Tibial nerve (tissue), 4 donors: ENCODE measurements at places on chromosomes 12 and 14.
A peak's percentile ranks its signal among the peaks of the same experiment; 100 is the strongest.

- DNase-seq = no peak
Observed at GRCh38 chr12:120846721-120847120, 57.4 kb downstream of the SPPL3 start.

- no peak for DNase-seq
Observed at GRCh38 chr12:95763809-95764253, 26.7 kb downstream of the NTN4 start.

- peak; percentile 52 for DNase-seq
Observed at GRCh38 chr12:57836442-57837375, 9.8 kb downstream of the CTDSP2 start.

DNA sequence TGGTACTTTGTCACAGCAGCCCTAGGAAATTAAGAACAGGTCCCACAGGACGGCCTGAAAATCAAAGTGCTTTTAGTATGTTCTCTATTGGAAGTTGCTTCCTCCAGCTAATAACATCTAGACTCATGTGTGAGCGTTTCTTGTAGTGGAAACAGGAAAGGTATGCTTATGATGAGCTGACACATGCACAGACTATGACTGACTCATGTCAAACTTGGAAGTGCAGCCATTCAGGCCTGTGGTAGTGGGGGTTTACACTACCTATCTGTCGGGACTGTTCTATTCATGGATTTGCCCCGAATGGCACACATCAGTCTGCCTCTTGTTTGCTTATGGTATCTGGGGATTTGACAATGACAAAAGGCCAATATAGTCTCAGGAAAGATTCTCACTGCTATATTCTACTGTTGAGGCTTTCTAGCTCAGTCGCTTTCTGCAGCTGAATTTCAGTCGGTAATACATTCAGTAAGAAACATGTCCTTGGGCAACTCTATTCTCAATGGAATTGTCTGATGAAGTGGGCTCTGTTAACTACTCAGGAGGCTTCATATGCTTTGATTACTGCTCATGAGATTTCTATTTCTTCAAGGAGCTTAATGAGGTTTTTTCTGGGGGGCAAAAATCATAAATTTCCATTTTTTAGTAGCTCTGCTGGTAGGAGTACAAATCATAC lies 270.3 kb upstream of the DAAM1 start:
- DNase-seq = no peak

- DNase-seq = no peak
Observed at GRCh38 chr12:100458191-100458590, 15.5 kb upstream of the NR1H4 start.

DNA sequence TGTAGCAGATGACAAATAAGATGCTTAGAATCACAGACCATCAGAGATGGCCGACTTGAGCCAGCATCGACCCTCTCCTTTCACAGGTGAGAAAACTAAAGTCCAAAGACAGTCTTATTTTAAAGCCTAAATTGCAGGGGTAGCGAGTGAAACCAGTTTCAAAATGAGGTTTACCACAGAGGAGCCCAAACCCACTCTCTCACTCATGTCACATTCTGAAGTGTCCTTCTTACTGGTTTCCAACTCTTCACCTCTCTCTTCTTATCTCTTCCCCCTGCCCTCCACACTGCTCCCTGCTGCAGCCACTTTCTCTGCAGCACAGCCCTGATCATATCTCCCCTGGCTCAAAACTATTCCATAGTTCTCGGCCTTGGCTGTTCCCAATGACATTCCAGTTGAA lies 57.0 kb upstream of the NID2 start:
- no peak for DNase-seq

GRCh38 chr12:5076761-5077160 lies 33.1 kb downstream of the KCNA5 start:
- no peak for DNase-seq

GRCh38 chr14:67806246-67806645 lies 10.1 kb downstream of the ZFYVE26 start:
- no peak for DNase-seq

GRCh38 chr14:61109288-61109687 lies 128.2 kb downstream of the SLC38A6 start:
- no peak for DNase-seq

DNA sequence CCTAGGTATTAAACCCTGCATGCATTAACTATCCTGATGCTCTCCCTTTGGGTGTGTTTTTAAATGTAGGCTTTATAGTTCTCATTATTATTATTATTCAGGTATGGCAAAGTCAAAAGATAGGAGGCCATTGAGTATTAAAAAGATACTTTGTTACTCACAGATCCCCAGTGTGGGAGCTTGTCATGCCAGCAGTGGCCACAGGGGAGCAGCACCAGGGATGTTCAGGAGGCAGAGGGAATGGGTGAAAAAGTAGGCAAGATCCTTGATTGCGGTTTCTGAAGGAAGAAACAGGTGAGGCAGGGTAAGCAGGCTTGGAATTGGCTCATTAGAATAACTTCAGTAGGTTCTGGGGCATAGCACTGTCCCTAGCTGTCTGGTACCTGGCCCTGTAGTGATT lies 382.2 kb downstream of the MED13L start:
- DNase-seq = no peak

- DNase-seq = no peak
Observed at GRCh38 chr14:91115986-91116770, 2.3 kb downstream of the DGLUCY start.

GRCh38 chr14:42428996-42429395 lies 822.3 kb downstream of the LRFN5 start:
- no peak for DNase-seq

DNA sequence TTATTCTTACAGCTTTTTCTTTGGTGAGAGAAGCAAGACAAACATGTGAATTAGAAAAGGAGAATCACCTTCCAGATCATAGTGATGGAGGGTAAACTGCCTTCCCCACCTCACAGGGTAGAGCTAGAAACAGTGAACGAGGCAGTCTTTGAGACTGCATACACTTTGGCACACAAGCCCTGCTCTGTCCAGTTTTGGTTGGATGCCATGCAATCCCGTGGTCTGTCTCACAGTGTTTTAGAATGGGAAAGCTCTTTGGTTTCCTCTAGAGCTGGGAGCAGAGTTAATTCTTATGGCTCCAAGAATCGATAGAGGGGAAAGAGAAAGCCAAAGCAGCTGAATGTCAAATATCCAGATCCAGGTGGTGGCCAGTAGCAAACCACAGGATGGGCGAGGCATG lies 21.9 kb downstream of the TDP1 start:
- no peak for DNase-seq

GRCh38 chr12:55037351-55037987 lies 17.7 kb downstream of the NEUROD4 start:
- no peak for DNase-seq

- no peak for DNase-seq
Observed at GRCh38 chr14:30221546-30221945, 293.9 kb upstream of the PRKD1 start.

- DNase-seq = no peak
Observed at GRCh38 chr14:80167793-80168448, 43.4 kb downstream of the DIO2 start.

DNA sequence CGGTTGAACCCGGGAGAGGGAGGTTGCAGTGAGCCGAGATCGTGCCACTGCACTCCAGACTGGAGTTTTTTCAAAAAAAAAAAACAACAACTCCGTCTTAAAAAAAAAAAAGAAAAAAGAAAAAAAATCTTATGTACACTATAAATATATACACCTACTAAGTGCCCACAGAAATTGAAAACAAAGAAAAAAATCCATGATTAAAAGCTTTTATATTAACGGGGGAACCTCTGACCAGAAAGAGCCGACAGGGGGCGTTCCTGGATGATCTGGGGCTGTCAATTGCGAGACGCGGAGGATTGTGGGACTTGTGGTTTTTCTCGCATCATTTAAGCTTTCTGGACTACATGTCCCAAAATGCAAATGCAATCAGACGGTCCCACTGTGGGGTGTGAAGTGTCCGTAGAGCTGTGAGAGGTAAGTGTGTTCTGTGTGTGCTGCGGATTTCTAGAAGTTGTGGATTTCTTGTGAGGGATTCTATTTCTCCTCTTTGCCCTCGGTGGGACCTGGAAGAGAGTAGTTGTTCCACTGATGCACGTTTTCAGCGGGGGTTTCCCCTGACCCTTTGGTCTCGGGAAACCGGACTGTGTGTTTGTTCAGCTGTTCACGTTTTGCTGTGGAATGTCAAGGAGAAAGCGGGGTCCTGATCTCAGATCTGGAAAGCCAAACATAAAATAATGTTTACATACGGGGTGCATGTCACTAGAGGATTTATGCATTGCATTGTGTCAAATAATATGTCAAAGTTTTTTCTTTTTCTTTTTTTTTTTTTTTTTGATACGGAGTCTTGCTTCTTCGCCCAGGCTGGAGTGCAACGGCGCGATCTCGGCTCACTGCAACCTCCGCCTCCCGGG lies at the start of gene SIRT4:
SIRT4 (plus strand) TSS at position 360 of the 854 bp plus-strand sequence. CDS start 1,241 bp downstream, outside the sequence.
- DNase-seq = peak; percentile 96

GRCh38 chr14:53953002-53953827 lies 3.4 kb downstream of the BMP4 start:
- DNase-seq = peak; percentile 80

GRCh38 chr14:105495101-105495989 lies 4.3 kb downstream of the TEDC1 start:
- DNase-seq = peak; percentile 11

DNA sequence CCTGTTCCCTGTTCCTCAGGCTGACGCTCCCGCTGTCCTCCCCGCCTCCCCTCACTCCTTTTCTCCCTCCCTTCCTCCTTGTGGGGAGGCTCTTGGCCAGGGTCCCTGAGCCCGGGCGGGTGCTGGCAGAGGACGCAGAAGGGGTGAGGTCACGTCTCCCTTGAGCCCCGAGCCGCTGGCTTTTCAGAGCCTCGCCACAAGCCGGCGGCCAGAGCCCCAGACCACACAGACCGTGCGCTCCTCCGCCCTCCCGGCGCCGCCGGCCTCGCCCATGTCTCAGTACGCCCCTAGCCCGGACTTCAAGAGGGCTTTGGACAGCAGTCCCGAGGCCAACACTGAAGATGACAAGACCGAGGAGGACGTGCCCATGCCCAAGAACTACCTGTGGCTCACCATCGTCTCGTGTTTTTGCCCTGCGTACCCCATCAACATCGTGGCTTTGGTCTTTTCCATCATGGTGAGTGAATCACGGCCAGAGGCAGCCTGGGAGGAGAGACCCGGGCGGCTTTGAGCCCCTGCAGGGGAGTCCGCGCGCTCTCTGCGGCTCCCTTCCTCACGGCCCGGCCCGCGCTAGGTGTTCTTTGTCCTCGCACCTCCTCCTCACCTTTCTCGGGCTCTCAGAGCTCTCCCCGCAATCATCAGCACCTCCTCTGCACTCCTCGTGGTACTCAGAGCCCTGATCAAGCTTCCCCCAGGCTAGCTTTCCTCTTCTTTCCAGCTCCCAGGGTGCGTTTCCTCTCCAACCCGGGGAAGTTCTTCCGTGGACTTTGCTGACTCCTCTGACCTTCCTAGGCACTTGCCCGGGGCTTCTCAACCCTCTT lies at the start of gene TMEM233:
TMEM233 (plus strand) TSS at position 197 of the 821 bp plus-strand sequence; CDS start at position 272, 75 bp downstream.
- DNase-seq = no peak

- no peak for DNase-seq
Observed at GRCh38 chr12:112868459-112869041, 38.2 kb upstream of the OAS1 start.

GRCh38 chr12:20369305-20370013 lies 1.1 kb downstream of the PDE3A start:
- DNase-seq = peak; percentile 44

DNA sequence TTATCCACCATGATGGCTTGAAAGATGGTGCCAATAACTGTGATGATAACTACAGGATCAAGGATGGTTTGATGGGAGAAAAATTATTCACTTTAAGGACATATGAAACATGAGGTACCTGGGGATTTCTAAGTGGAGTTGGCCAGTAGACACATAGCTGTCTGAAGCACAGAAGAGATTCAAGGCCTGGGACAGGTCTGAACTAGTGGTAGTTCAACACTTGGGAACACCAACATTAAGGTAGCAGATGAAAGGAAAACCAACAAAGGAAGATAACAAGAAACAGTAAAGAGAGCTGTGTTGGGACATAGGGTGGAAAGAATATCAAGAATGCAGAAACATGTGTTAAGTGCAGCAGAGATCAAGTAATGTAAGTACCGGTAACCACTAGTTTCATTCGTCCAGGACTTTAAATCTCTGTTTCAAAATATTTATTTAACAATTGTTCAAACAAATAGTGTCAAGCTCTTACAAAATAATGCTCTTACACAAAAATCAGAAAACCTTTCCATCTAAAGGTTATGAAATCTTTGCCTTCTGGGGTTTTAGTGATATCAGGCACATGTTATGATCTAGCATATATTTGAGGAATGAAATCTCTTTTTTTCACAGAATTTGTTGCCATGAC lies 104.7 kb downstream of the ST8SIA1 start:
- no peak for DNase-seq

DNA sequence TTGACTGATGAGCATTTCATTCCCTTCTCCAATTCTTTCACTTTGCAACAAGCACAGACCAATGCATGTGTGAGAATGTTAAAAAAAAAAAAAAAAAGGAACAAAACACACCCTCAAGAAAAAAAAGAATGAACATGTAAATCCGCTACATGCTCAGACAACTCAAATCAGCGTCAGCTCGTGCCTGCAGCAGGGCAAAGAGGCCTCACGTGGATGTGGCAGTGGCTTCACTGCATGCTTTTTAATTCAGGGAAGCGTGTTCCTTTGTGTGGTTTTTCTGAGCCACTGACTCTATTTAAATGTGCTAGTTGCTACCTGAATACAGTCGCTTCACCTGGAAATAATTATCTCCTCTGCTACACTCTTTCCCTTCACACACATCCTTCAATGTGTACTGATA lies 55.1 kb downstream of the PPP1R36 start:
- no peak for DNase-seq

- DNase-seq = no peak
Observed at GRCh38 chr12:81639196-81639595, 120.0 kb downstream of the PPFIA2 start.

DNA sequence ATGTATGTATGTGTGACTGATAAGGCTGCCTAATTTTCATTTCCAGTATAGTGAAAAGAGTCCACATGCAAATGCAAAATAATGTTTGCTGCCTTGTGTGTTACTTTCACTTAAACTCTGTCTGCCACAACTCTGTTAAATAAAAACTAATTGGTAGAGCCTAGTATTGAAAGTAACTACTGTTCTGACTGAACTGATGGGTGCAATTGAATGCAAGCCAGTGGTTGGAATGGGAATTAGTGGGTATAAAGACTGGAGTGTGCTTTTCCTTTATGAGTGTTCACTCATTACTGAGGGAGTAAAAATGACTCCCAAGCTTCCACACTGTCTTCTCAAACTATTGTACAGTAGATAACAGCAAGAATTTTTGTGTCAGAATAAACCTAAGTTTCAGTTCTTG lies 571.0 kb downstream of the TMTC2 start:
- no peak for DNase-seq

DNA sequence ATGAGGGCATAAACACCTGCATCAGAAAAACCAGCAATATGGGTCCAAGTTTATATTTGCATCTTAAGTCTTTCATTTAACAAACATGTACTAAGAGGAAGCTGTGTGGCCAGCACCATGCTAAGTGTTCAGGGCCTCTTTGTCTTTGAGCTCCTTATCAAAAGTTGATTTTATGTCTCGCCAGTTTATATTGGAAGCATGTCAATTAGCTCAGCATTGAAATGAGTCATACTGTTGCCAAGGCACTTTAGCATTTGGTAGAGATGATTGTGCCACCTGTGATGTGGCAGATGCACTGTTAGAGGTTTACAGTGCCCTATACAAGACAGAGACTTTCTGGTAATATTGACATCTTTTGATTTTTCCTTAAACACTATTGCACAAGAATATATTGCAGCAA lies 68.5 kb downstream of the BHLHE41 start:
- DNase-seq = no peak
